ENCODE measurements at places on chromosomes 11 and 22. TPM values are rescaled to one million over a fixed set of nuclear protein-coding genes. Genes with fewer than 3 reads are reported as not detected.

DNA sequence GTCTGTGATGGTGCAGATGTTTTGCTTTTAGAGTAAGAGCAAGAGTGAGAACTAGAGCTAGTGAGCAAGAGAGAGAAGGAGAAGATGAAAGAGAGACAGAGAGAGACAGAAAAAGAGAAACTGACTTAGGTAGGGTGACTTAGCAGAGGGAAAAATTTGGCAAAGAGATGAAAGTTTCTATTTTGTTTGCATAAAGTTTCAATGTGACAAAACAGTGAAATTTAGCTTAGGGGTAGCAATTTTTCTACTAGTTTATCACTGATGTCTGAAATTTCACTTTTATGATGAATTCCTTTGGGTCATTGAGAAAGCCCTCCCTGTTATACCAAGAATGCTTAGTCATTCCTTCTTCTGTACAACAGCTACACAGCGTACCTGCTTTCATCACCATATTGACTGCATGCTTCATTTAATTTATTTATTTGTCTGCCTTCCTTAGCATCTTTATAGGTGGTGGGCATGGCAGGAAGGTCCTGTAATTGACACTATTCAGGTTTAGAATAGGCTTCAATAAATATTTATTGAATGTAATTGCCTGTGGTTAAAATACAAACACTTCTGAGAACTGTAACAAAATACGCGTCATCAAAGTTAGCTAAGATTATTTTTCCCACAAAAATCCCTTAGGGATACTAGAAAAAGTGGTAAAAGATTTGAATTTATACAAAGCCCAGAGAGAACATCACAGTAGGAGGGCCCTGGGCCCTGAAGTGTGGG lies 19.9 kb upstream of the CTSC start:
- DNase-seq, result no peak

DNA sequence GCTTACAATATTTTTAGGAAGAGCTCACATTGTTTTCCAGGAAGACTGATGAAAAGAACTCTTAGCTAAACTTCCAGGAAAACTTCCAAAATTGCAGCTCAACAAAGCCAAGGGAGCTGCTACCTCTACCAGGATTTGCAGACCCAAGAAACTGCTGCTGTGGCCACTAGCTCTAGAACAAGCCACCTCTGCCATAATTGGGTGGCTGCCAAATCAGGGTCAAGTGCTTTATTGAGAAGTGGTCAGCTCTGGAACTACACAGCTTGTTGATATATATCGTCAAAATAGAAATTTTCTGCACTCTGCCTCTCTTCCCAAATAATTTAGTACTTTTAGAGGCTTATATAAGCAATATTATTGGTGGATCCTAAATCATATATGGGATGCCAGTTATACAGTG lies 371.8 kb upstream of the CHORDC1 start:
- no peak for DNase-seq

GRCh38 chr11:17489751-17490150 lies 13.1 kb upstream of the ABCC8 start:
- no peak for DNase-seq

- no peak for DNase-seq
Observed at GRCh38 chr11:45410391-45411227, 124.5 kb upstream of the SYT13 start.

DNA sequence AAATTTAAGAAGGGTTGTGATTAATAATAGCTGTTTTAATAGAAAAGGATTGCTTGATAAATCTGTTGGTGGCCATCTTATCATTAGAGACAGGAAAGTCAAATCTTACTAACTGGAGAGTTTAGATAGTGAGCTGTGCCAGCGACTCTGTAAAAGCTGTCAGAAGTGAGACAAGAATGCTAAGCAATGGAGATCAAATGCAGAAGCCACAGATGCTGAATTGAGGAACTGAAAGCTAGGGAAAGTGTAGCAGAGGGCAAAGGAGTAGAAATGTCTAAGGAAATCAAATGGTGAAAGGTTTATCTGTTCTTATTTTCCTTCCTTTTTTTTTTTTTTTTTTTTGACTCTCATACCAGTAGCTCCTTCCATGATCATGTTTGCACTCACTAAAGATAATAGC lies 13.7 kb downstream of the MS4A13 start:
- DNase-seq, result no peak

DNA sequence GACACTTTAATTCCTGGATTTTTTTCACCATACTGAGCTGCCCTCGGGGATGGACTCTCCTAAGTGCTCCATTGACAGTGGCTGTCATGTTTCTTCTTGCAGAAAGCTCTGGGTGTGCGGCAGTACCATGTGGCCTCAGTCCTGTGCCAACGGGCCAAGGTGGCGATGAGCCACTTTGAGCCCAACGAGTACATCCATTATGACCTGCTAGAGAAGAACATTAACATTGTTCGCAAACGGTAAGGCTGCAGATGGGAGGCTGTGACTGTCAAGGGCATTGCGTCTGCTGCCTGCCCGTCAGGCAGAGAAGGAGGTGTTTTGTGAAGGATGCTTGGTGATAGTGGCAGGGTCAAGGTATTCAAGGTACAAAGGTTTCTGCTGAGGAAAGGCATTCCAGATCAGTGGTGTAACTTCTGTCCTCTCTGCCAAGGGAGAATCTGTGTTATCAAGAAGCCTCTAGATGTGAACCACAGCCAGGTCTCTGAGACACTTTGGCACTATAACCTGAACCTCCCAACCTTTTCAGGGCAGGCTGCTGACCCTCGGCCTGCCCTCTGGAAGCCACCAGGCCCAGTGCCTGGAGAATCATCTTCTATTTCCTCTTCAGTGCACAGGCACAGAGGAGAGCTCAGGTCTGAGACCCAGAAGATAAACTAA lies 30.8 kb downstream of the ACO2 start:
- no peak for DNase-seq

DNA sequence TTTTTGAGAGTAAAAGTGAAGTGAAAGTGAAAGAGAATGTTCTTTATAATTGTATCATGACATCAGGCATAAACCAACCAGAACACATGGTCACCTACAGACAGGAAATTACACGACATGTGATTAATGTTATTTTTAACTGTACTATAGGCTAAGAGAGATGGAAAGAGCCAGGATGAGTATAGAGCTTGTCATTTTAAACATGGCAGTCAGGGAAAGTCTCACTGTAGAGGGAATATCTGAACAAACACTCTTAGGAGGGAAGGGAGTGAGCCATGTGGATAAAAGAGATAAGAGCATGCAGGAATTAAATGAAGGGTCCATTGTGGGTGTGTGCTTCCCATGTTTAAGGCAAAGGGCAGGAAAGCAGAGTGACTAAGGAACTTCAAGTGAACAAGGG lies 599.1 kb upstream of the FAT3 start:
- no peak for DNase-seq

SLC6A5 gene
- total RNA-seq, result not detected

HEPHL1 gene
- not detected for total RNA-seq
